D341Med (cell line): ENCODE measurements at places on chromosomes 2 and 18.

DNA sequence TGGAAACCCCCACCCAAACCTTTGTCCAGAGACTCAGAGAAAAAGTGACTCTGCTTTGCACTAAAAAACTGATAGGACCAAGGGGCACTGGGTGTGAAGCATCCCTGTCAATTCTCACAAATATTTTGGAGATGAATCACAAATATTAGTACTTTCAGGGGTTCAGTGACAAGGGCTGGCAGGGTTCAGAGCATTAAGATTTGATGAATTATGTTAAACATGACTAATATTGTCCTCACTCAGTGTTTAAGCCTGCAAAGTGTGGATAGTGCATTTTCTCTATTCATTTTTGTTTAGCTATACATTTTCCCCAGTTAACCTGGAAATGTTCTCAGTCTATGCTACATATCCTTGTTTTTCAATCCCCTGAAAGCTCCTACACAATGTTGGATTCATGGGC lies 65.3 kb upstream of the CCDC68 start:
- no peak for DNase-seq

- DNase-seq = no peak
Measured at GRCh38 chr2:25497229-25497917, 155.6 kb upstream of the DNMT3A start.

- no peak for DNase-seq
Measured at GRCh38 chr2:45928946-45929345, 277.5 kb downstream of the PRKCE start.

DNA sequence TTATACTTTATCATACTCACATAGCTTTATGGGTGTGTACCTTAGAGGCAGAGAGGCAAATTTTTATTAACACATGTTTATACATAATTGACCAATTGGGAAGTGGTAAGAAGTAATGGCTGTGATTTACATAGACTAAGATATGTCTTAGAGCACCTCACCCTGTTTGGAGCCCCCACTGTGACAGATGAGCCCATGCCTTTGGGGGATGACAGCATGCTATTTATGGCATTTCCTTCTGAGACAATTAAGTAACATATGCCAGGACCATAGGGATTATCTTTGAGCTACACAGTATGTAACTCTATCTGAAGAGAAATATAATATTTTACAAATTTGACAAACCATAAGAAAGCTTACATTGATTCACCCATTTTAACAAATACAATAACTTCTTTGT lies 1655.3 kb upstream of the ACVR2A start:
- DNase-seq = peak; percentile 30

- DNase-seq = no peak
Measured at GRCh38 chr2:238128061-238128440, 10.4 kb upstream of the KLHL30 start.

DNA sequence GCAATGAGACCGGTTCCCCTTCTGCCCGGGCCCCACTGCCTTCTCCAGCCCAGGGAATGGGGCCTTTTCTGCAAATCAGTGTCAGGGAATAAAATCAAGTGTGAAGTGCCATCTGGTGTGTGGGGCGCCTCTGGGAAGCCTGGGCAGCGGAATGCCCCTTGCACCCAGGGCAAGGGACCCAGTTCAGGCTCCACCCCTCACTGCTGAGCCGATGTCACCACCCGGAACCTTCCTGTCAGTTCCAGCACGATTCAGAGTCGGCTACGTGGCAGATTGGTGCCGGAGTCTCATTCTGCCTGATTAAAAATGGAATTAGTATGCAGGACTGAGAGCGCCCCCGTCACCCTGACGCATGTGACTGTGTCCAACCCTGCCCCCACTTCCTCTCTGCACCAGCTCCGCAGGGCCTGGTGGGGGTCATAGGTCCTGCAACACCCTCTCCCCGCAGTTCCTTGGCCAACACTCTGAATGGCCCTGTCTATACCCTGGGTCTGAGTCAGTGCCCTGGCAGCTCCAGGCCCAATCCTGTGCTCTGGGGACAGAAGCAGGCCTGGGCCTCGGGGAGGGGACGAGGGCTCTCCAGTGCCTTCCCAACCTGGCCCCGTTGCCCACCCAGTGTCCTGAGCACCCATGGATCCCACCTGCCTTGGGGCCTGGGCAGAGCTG lies 8.2 kb upstream of the ALPI start:
- peak; percentile 20 for DNase-seq

- no peak for DNase-seq
Measured at GRCh38 chr2:172488556-172488955, 61.2 kb downstream of the ITGA6 start.

GRCh38 chr18:59604877-59605276 lies 92.3 kb downstream of the CCBE1 start:
- no peak for DNase-seq

DNA sequence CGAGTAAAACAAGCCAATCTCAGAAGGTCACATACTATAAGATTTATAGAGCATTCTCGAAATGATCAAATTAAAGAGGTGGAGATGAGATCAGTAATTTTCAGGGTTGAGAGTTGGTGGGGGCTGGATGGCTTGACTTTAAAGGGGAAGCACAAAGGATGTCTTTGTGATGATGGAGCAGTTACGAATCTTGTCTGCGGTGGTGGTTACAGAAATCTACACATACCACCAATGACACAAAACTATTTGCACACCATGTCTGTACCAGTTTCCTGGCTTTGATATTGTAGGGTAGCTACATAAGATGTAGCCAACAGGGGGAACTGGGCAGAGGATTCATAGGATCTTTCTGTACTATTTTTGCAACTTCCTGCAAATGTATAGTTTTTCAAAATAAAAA lies 190.6 kb upstream of the SMIM21 start:
- DNase-seq = no peak

- DNase-seq = no peak
Measured at GRCh38 chr2:17879913-17880274, 1.4 kb downstream of the KCNS3 start.

- no peak for DNase-seq
Measured at GRCh38 chr18:76456823-76457222, 38.2 kb downstream of the ZNF516 start.

DNA sequence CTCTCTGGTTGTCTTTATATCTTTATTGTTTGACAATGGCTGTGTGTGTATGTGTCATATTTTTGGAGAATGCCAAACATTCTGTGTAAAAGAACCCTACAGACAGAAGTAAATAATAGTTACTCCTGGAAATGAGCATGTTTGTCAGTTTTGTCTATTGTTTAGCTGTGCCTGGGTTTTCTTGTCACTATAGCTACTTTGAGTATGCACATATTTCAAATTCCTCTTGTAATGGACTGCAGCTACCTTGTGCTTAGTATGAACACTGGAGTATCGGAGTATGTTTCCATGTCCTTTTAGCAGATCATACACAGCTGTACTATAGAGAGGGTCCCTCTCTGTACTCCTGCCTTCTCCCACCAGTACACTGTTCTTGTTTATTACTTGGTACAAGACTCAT lies 58.0 kb upstream of the DOCK10 start:
- no peak for DNase-seq

DNA sequence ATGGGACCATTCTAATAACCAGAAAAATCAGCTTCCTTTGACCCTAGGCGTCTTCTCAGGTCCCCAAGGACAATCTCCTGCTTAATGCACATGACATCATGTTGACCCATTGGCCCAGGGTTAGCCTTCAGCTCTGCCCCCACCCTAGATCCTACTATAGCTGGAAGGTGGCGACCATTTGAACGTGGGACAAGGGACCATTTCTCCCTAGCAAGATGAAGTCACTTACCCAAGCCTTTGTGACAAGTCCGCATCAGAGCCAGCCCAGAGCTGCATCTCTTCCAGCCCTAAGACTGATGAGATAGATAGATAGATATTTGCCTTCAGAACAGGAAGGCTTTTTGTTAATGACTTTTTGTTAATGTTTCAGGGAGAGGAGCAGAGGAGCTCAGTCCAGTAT lies 28.2 kb upstream of the TAF1B start:
- no peak for DNase-seq

DNA sequence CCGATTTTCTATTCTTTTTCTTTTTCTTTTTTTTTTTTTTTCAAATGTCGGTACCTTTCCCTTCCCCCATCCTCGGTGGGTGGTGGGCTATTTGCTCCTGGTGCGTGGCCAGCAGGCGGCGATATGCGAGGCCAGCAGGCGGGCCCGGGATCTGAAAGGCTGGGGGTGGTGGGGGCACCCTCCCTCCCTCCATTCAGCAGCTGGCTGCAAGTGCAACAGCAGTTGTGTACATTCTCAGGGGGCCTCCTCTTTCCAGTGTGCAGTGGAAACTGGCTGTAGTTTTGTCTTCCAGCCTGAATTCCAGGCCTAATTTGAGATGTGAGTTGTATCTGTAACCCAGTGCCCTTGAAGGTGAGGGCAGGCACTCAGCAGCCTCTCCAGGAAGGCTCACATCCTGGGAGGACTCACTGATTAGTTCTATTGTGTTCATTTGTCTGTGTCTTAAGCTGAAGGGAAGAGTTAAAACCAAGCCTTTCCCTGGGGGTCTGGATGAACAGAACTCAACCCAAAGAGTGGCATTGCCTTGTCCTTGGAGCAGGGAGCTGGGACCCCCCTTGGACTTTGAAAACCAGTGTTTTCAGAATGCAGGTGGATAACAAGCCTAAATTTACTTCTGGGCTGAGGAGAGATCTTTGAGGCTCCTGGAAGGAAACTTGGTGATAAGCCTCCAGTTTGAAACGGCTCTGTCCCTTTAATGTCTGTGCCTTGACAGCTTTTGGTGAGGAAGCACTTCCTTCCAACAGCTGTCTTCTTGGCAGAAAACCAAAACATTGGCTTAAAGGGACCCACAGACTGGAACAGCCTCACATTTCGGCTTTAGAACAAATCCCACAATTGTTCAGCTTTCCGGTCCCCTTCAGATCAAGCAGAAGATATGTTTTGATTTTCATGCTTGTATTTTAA lies 3.3 kb downstream of the MYCN start:
- peak; percentile 74 for DNase-seq

- DNase-seq = no peak
Measured at GRCh38 chr2:61247204-61247812, 85.3 kb downstream of the C2orf74 start.

DNA sequence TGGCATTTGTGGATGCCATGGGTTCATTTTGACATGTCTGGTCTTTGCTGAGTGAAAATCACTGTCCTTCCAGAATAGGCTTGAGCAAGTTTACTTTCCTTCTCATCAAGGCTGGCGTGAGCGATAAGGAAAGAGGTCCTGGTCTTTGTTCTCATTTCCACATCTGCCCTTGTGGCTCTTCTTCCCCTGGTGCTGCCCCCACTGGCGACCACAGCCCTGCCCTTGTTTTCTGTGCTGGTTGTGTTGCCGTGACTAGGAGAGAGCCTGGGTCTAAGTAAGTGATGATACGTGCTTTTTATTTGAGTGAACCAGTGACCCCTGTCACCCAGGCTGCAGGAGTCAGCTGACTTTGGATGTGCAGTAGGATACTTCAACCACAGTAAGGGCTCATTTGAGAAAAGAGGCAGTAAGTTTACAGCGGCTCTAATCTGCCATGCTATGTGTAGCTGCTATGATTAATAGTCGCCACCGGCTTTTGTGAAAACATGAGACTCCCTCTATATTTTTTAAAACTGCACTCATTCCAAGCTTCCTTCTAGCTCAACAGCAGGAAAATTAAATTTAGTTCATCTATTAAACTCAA lies 441.7 kb downstream of the RNF144A start:
- no peak for DNase-seq

GRCh38 chr18:9421901-9422327 lies 53.4 kb upstream of the RALBP1 start:
- no peak for DNase-seq

GRCh38 chr2:37669446-37669845 lies 2.0 kb downstream of the CDC42EP3 start:
- DNase-seq = no peak

GRCh38 chr2:167289651-167290410 lies 401.6 kb downstream of the XIRP2 start:
- no peak for DNase-seq

DNA sequence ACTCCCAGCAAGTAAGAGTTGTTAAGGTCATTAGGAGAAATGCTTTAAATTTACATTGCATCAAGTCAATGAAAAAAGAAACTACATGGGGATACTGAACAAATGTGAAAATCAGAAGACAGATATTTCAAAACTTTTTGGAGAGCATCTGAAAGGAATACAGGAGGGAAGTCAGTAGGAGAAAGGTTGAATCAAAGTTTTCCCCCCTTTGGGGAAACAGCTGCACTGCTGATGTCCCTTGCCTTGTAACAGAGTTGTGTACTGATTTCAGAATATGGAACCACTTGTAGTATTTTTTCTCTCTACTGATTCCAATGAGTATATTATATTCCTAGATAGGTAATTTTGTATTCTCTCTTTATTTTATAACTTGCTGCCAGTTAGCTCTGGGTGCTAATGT lies 592.5 kb upstream of the ZEB2 start:
- no peak for DNase-seq

- DNase-seq = no peak
Measured at GRCh38 chr2:100136310-100136709, 6.1 kb downstream of the AFF3 start.

DNA sequence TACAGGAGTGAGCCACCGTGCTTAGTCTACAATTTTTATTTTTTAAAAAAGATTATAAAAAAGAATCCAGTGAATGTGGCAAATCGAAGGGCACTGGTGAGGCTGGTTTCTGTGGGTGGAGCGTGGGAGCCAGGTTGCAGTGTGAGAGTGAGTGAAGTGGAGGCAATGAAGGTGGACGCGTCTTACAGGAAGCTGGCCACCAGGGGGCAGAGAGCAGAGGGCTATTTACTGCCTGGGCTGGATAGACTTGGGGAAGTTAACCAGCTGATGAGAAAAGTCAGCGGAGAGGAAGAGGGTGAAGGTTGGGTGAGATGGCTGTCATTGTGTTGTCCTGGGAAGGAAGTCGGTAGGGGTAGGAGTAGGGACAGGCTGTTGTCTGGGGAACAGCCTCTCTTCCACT lies 6.8 kb downstream of the SCTR start:
- DNase-seq = peak; percentile 70

GRCh38 chr2:237921967-237922492 lies 44.8 kb upstream of the UBE2F start:
- DNase-seq = no peak

- DNase-seq = peak; percentile 40
Measured at GRCh38 chr2:220533485-220533884, 906.1 kb downstream of the SLC4A3 start.

- DNase-seq = no peak
Measured at GRCh38 chr2:59191781-59192180, 950.7 kb upstream of the FANCL start.

GRCh38 chr2:24675338-24675737 lies 117.9 kb downstream of the PTRHD1 start:
- DNase-seq = no peak

GRCh38 chr2:235049719-235050118 lies 97.9 kb downstream of the SH3BP4 start:
- DNase-seq = no peak

DNA sequence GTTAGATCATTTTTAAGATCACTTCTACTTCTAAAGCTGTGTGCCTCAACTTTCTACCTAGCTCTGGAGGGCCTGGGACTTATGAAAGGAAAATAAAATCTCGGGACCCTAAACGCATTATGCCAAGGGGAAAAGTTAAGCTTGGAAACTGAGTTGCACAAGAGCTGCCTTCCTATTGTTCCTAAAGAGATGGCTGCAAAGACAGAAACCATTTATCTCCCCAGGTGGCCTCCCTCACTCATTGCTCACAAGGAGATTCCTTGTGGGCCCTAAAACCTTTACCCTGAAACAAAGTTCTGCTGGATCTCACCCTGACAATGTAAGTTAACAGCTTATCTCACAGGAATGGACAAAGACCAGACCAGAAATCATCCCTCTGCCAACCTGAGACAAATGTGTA lies 26.8 kb downstream of the TUBB6 start:
- DNase-seq = no peak

- no peak for DNase-seq
Measured at GRCh38 chr2:66828876-66829275, 394.0 kb downstream of the MEIS1 start.
